ENCODE measurements at places on chromosomes 3 and 15.

GRCh38 chr3:28124882-28125281 is 116.5 kb upstream of the CMC1 start:
- no peak for DNase-seq

- DNase-seq: no peak
These were observed 208.9 kb downstream of the RSL24D1 start for GRCh38 chr15:54987881-54988280.

DNA sequence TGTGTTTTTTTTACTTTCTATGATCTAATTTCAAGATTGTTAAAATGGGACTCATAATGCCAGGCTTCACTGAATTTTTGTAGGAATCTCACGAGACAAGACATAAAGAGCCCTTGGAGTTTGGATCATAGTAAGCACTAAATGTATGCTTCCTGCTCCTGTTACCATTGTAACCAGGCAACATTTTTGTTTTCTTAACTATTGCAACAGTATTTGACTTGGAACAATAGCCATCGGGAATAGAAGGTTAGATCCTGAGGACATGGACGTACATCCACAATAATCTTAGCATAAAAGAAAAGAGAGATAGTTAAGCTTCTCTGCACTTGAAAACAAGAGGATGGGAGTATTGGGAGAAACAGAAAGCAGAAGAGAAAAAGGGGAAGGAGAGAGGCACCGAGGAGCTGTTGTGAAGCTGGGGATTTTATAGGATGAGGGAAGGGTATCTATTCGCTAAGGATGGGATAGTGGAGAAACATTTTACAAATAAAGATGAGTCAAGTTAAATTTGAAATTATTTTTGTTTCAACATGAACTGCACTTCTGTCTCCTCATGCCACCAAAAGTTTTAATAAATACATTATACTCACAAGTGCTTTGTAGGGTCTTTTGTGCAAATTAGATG is 131.4 kb downstream of the TMCO5A start:
- no peak for DNase-seq

DNA sequence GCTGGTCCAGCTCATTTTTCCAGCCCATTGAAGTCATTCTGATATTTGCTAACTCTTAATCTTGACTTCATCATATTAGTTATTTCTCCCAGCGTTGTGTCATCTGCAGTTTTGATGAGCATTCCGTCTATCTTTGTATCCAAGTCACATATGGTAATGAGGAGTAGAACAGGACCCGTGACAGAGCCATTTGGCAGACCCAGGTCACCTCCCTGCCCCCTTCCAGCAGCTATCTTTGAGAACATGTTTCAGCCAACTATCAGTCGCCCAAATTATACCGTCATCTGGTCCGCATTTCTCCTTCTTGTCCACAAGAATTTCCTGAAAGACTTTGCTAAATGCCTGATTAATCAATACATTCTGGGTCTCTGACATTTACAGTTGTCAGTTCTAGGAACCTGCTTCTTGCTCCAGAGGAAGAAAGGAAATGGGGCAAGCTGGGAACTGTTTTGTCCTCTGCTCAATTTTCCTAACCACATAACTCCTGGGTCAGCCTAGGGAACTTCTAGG is 347.1 kb upstream of the NR2E3 start:
- DNase-seq: no peak

DNA sequence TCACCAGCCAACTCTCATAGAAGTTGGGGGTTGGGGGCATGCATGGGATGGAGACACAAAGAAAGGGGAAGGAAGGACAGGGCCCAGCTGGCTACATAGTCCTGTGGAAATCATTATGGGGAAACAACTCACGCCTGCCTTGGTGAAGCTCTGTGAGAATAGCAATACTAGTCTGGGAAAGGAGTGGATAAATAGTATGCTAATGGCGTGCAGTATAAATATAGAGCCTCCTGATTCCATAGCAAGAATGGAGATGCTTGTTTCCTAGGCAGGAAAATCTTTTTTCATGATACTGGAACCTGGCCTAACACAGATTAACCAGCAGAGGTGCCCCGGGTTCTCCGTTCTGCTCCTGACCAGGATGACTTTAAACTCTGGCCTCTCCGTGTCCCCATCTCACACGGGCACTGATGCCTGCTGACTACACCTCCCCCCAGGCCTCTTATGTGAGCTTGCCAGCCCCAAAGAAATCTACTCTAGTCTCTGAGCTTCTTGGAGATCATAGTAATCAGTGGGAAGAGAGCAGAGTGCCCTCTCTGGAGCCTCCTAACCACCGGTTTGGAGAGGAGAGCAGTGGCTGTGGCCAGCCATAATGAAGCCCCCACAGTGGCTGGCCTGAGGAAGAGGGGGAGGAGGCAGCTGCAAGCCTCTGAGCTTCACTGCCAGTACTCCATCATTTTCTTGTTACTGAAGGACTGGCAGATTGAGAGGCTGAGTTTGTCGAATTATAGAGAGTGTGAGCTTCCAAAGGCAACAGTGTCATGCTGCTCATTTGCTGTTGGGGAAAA is 355.0 kb upstream of the SEMA6D start:
- DNase-seq: no peak

- DNase-seq: no peak
These were observed 16.8 kb downstream of the BMF start for GRCh38 chr15:40091861-40092255.

- no peak for DNase-seq
These were observed 96.0 kb upstream of the CCDC80 start for GRCh38 chr3:112736805-112737566.

- DNase-seq: no peak
These were observed 66.4 kb downstream of the LMCD1 start for GRCh38 chr3:8567784-8568575.

GRCh38 chr3:115162759-115163158 is 15.7 kb upstream of the ZBTB20 start:
- DNase-seq: no peak

GRCh38 chr3:188421836-188422540 is 268.0 kb downstream of the LPP start:
- no peak for DNase-seq

- DNase-seq: no peak
These were observed 88.9 kb downstream of the PTPRG start for GRCh38 chr3:61650276-61650675.

All from AG08396 (cell line).